Progenitor cell of endocrine pancreas (in vitro differentiated cells): ENCODE measurements at places on chromosomes 6 and 20.

DNA sequence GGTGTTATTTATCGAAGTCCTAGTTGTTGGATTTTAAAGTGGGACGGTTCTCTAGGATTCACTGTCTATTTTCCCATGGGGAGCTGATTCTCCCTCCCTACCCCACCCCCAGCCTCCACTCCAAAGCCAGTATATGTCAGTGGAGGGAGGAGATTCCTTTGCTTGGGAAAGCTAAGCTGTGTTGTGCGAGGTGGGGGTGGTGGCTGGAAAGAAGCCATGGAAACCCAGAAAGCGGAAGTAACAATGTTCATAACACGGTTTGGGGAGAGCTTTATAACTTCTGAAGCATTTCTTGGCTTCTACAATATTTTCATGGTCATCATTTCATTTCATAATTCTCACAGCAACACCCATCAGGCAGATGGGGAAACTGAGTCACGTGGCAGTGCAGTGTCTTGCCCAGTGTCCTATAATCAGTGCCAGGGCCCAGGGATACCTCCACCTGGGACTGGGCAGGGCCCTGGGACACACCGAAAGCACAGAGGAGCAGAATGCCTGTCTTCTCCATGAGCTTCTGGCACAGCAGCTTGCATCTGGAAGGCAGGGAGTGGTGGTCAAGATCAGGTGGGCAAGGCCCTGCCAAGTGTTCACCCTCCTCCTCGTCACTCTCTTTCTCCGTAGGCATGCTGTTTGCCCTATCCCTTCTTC lies 4.5 kb downstream of the SUN5 start:
- DNase-seq = no peak

- DNase-seq = no peak
These were observed 188.6 kb downstream of the ZDHHC14 start for GRCh38 chr6:157569543-157569942.

DNA sequence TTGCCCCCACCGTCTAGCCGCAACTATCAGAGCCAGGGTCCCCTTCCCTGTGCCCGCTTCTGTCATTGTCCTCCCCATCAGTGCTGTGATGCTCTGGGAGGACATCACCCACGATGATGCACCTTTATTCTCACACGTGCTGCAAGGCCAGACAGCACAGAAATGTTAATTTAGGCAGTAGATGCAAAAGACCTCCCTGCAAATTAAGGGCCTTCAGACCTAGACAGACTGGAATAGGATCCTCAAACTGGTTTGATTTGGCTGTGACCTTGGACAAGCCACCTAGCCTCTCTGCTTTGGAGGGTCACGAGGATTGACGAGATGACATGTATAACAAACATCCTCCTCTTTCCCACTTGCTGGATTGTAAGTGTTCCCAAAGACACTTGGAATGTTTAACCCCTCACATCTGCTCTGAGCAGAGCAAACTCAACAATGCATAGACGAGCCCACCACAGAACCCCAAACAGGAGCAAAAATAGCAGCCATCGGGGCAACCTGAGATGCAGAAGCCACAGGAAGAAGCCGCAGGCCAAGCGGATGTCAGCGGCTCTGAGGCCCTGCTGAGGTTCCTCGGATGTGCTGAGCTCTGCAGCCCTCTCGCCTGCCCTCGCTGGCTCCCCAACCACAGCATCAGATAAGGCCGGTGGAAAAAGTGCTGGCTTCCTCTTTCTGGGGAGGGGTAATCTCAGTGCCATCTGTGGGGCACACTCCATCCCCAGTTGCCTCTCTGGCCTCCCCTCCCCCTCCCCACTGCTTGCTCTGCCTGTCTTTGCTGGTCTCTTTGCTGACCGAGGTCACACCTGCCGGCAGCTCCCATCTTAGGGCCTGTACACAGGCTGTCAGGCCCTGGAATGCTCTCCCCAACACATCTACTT lies 35.3 kb downstream of the TOX2 start:
- DNase-seq = no peak

GRCh38 chr6:157681041-157681650 lies 141.9 kb upstream of the SNX9 start:
- DNase-seq = no peak

GRCh38 chr6:148423133-148423532 lies 80.5 kb downstream of the SASH1 start:
- no peak for DNase-seq

DNA sequence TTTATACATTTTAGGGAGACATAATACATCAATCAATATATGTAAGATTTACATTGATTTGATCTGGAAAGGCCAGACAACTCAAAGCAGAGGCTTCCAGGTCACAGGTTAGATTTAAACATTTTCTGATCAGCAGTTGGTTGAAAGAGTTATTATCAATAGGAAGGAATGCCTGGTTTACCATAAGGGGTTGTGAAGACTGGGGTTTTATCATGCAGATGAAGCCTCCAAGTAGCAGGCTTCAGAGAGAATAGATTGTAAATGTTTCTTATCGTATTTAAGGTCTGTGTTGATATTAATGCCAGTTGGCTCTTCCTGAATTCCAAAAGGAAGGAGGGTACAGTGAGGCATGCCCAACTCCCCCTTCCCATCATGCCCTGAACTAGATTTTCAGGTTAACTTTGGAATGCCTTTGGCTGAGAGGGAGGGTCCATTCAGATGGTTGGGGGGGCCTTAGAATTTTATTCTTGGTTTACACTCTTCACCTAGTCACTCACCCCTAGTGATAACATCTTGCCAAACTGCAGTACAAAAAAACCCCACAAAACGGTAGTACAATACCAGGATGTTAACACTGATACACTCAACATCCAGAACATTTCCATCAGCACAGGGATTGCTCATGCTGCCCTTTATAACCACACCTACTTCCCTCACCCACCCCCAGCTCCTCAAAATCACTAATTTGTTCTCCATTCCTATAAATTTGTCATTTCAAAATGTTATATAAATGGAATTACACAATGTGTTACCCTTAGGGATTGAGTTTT lies 259.6 kb upstream of the PLN start:
- no peak for DNase-seq
